Fibroblast of skin of left biceps (primary cell): ENCODE measurements at places on chromosomes 13 and 19.

DNA sequence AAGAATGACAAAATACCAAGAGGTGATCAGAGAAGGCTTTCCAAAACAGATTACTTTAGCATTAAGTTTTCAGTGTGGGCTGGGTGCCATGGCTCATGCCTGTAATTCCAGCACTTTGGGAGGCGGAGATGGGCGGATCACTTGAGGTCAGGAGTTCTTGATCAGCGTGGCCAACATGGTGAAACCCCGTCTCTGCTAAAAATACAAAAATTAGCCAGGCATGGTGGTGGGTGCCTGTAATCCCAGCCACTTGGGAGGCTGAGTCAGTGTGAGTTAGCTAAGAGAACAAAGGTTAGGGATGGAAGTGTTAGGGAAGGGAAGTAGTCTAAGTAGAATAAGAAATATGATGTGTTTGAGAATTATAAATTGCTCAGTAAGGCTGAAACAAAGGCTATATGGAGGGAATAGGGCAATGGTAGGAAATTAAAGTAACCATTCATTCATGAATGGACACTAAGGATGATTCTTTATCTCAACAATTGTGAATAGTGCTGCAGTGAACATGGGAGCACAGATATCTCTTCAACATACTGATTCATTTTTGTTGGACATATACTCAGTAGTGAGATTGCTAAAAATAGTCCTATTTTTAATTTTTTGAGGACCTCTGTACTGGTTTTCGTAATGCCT lies 3.9 kb upstream of the RCBTB2 start:
- no peak for DNase-seq

DNA sequence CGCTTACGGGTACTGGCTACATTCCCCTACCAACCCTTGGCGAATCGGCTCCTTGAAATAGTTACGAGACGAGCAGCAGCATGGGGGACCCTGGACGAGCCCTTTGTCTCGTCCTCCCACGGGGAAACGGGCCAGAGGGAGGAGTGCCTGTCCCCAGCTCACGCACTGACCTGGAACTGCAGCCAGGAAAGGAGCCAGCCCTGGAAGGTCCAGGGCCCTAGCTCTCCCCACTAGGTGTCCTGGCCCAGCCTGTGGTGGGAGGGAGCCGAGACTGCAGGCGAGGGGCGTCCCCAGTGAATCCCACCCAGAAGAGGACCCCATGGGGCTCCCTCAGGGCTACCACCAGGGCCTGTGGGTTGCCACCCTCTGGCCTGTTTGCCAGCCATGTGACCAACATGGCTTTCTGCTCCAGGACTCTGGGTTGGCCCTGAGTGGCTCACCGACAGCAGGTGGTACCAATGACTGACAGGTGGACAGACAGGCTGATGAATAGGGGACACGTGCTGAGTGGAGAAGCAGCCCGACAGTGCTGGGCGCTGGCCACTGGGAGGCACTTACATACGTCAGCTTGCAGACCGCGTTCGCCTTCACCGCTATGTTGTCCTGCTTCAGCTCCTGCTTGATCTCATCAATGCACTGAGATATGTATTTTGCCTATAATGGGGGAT lies 13.2 kb downstream of the AP3D1 start:
- DNase-seq = no peak

GRCh38 chr13:28429096-28429495 lies 65.8 kb downstream of the FLT1 start:
- no peak for DNase-seq

- no peak for DNase-seq
These were observed 15.4 kb downstream of the TMEM161A start for GRCh38 chr19:19122902-19123301.

GRCh38 chr19:49888510-49888824 lies 8.2 kb downstream of the IL4I1 start:
- no peak for DNase-seq

DNA sequence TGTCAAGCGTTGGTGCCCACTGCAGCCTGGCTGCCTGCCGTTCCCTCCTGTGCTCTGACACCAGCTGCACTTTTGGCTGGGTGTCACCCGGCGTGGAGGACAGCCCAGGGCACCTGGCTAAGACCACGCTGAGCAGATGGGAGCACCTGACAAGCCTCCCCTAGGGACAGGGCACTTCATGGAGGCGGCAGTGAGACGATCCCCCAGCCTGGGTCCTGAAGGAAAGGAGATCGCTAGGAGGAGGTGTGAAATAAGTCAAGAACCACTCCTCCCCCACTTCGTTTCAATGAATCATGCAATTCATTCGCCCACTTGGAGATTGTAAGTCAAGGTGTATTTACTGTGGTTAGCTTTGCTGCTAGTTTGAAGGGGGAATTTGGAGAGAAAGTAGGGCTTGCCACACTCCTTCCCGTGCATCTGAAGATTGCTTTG lies 38.8 kb downstream of the VSTM2B start:
- no peak for DNase-seq

GRCh38 chr13:31009166-31009565 lies 76.7 kb downstream of the TEX26 start:
- no peak for DNase-seq

GRCh38 chr19:18415178-18415867 lies 3.9 kb upstream of the SSBP4 start:
- DNase-seq = peak; percentile 60

- DNase-seq = no peak
These were observed 33.5 kb upstream of the DCT start for GRCh38 chr13:94513026-94513425.

- DNase-seq = no peak
These were observed 20.2 kb downstream of the ATP8A2 start for GRCh38 chr13:25391932-25392331.

DNA sequence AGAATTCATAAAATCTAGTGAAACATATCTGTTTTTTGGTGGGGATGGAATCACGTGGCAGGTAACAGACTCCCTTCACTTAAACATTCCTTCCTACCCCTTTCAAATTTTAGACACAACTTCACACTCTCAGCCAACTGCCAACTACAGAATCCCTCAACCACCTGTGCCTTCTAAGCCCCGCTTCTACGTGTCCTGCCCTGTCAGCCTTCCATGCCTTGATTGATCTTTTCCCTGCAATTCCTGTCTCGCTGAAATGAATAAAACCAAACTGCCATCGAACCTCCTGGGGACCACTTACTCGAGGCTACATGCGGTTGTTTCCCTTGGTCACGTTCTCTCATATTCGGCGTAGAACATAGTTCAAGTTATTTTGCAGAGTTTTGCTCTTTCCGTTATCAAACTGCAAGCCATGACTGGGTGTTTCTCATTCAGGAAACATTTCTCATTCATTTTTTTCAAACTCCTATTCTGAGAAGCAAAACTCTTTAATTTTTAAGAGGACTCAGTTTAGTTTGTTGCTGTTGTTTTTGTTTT lies 1.1 kb downstream of the ZNF625 start:
- DNase-seq = no peak

DNA sequence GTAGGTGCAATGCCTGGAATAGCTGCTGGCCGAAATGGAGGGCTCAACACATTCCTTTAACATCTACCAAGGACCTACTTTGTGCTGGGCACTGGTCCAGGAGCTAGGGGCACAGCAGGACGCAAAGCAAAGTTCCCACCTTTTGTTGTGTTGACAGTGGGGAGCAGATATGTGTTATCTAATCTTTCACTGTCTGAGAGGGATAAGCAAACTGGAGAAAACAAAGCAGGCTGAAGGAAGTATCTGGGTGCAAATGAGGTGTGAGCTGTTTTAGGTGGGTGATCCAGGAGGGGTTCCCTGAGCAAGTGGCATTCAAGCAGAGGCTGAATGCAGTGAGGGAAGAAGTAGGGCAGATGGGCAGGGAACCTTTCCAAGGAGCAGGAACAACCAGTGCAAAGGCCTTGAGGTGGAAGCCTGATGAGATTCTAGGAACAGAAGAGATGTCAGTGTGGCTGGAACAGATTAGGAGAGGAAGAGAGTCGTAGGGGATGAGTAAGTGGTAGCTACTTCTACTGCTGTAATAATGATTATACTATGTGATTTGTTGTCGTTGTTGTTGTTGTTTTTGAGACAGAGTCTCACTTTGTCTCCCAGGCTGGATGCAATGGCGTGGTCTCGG lies 2.2 kb upstream of the PLAUR start:
- DNase-seq = no peak

DNA sequence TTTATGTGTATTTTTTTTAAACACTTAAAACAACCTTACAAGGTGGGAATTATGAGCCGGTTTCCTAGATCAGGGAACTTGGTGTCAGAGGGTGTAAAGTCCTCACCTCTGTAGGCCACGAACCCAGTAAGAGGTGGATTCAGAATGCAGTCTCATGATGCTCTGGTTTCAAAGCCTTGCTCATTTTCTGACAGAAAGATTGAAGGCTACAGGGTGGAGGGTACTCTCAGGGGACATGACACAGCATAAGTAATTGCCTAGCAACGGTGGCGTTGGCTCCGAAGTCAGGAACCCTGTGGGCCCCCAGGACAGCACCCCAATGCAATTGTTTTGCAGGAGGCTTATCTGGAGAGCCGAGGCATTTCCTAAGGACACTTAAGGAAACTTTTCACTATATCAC lies 794.7 kb downstream of the EFNB2 start:
- DNase-seq = no peak

DNA sequence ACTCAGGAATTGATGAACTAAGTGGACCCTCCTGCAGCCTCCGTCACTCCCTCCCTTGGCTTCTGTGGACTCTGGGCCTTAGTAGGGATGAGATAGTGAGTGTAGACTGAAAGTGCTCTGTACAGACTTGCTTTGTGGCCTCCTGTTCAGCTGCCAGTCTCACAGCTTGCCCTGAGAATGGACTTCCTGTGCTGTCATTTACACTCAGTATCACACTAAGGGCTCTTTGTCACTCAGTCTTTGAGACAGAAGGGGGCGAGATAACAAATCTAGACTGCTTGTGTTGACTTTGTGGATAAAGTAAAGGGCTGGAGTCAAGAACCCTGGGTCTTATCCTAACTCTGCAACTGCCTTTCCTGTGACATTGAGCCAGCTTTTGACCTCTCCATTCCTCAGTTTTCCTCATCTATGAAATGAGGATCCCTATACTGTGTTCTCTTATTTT lies 21.0 kb upstream of the SPRY2 start:
- no peak for DNase-seq

- DNase-seq = peak; percentile 74
These were observed at the start of gene ERF for GRCh38 chr19:42254850-42255765. Gene ERF (minus strand): TSS chr19:42255128. CDS start chr19:42254999, 129 bp downstream.

DNA sequence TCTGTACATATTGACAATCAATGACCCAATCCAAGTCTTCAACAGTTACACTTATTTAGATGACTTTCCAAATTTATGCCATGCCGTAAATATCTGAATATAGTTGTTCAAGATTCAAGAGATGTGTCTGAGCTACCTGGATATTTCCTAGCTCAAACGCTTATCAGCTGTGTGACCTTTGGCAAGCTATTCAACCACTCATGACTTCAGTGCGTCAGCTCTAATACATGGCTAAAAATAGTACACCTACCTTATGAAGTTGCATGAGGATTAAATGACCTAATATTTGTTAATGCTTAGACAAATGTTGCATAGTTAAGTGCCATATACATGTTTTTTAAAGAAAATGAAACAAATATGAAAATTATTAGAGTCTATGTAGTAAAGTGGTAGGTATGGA lies 704.1 kb downstream of the OLFM4 start:
- no peak for DNase-seq
